ENCODE measurements at places on chromosomes 12 and 14.

GRCh38 chr14:93723001-93723400, 65.3 kb downstream of the PRIMA1 start:
- no peak for DNase-seq

GRCh38 chr14:102940729-102941362, 18.4 kb downstream of the AMN start:
- DNase-seq, result no peak

DNA sequence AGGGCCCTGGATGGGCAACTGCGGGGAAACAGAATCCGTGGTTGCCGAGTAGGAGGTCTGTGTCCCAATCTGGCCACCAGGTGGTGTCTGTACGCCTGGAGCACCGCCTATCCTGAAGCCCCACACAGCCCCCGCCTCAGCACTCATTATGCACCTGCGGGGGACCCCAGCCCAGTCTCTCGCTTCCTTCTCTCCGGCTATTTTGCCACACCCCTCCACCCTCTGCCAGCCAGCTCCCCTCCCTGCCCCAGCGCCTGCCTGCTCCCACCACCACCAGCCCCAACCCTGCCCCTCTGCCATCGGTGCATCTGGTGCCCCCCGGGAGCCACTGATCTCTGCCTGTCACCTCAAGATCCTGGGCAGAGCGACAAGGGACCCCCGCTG, 2.2 kb upstream of the NXPH4 start:
- peak; percentile 87 for DNase-seq

- DNase-seq, result no peak
Measured at GRCh38 chr12:131409211-131409610, 301.7 kb upstream of the SFSWAP start.

GRCh38 chr14:63642229-63642611, 549 bp upstream of the WDR89 start:
- DNase-seq, result peak; percentile 96

DNA sequence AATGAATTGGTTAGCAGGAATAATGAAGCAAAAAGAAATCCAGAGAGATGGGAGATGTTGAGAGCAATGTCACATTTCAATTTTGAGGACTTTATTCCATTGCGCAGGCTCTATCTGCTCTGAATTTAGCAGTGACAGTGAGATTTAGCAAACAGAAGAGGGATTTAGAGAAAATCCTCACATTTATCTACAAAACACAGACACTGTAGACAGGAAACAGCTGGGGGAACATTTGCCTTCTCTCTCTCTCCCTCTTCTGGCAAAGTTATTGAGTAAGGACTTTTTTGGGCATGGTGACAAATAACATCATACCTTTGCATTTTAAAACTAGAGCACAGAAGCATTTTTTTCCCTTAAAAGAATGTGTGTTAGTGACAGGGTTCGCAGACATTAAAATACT, at the start of gene IGF1:
Gene IGF1 (minus strand): TSS at position 158 of the 400 bp plus-strand sequence. CDS start 182 bp downstream, outside the sequence.
- DNase-seq, result no peak

DNA sequence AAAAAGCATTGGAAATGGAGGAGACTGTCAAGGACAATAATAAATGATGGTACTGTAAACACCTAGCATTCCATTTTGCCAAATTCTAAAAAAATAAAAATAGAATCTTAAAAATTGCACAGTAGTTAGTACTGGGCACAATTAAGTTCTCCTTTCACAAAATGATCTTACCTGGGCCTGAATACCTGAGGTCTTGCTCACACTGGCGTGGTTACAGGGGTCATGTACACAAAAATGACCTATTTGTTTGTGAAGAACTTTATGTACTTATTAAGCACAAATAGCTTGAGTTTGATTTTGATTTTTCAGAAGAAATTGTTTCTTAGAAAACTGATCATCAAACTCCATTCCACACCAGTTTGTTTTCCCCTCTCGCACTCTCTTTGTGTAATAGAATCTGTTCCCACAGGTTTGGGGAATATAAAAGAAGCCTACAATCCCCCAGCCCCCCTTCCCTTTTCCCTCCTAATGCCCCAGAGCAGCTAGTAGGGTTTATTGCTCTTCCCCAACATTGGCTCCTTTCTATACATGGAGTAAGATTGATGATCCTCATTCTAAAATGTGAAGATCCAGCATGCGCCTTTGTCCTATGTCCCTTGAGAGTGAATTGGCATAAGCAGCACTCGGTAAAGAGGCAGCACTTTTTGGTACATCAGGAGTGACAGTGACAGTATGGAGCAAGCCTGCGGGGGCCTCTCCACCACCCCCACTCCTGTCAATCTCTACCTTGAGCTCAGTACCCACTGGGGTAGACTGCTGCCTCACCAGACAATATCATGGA, 204.3 kb downstream of the ASCL1 start:
- no peak for DNase-seq

DNA sequence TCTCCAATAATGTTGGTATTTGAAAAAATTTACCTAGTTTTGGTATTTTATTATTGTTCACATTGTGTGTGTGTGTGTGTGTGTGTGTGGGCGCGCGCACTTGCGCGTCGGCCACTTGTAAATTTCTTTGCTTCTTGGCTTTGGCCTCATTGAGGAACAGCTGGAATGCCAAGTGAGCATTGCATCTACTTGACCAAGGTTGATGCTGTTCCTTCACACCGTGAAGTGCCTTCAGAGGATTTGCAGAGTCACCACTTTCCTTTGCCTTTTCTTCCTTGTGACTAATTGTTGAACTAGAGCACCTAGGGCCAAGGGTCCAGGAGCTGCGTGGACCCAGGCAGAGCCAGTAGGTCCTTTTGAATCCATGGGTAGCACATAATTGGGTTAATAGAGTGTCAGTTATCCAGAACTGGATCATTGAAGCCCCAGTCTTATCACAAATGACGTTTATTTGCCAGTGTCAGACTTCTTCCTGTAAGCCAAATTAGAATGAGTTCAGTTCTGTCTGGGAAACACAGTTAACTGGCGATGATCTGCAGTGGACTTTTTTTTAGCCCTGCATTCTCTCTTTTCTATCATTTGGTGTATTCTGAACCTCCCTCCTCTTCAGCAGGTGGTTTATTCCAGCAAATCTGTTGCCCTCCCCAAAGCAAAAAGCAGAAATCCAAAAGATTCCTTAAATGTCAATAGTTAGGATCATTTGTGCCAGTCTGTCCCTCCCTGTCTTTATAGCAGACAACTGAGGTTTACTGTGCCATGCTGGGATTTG, 2.6 kb downstream of the PPP2R5C start:
- no peak for DNase-seq

DNA sequence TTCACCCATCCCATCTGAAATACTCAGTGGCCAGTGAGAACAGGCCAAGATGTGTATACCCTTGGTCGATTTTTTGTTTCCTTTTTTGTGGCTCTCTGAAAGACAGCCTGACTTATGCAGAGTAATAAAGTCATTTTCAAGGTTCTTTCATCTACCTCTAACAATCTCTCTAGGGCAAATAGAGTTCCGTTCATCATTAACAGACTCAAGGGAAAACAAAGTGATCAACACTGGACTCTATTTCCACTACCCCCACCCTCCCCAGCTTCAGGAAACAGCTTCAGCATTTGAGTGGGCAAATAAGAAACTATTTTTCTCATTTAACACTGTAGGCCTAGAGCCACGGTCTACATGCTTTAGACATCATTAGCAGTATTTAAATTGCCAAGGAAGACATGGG, 15.9 kb downstream of the PRKAB1 start:
- DNase-seq, result no peak

- no peak for DNase-seq
Measured at GRCh38 chr12:3272958-3273357, 195.8 kb downstream of the TSPAN9 start.

- peak; percentile 27 for DNase-seq
Measured at GRCh38 chr14:22427771-22428231, 161.2 kb downstream of the DAD1 start.

DNA sequence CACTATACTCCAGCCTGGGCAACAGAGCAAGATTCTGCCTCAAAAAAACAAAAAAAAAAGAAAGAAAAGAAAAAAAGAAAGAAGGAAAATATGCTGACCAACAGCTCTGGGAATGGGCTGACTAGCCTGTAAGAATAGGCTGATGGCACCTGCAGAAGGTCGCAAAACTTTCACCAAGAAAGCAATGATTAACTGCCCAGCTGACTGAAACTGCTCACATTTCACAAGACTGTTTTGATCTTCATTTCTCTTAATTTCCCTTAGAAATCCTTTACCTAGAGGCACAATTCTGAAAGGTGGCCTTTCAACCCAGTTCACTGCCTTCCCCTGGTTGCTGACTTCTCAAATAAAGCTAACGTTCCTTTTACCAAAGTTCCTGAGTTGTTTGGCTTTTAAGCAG, 12.4 kb downstream of the BEST3 start:
- DNase-seq, result no peak

DNA sequence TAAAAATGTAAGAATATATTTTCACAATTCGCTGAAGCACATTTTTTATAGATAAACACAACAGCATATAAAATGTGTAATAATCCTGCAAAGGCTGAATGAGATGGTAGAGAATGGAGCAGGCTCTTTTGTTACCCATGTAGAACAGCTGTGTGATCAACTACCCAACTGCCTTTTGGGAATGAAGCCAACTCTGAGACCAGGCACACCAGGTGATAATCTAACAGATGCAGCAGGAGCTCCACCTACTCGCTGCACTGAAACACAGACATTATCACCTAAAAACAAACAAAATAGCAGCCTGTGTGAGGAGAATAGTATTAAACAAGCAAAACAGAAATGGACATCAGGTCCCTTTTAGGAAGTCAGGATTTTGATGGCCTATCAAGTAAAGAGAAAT, 183.3 kb downstream of the CCDC59 start:
- DNase-seq, result no peak

DNA sequence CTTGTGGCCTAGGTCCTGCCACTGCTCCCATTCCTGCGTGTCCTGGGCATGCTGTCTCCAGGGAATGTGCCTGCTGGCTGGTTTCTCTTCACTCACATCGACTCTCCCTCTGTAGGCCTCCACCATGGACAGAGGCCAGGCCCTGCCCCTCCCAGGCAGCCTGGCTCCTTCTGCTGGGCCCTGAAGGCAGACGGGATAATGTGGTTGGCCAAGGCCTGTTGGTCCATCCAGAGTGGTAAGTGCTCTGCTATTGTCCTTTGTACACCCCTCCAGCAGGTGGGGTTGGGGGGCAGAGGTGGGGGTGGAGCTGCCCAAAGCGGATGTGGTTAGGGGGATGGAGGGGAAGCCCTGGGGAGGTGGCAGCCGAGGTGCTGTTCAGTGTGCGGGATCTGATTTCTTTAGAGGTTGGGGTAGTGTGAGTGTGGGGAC, 9.5 kb upstream of the NR4A1 start:
- DNase-seq, result peak; percentile 77

- DNase-seq, result no peak
Measured at GRCh38 chr12:227286-227915, 13.4 kb upstream of the SLC6A12 start.

DNA sequence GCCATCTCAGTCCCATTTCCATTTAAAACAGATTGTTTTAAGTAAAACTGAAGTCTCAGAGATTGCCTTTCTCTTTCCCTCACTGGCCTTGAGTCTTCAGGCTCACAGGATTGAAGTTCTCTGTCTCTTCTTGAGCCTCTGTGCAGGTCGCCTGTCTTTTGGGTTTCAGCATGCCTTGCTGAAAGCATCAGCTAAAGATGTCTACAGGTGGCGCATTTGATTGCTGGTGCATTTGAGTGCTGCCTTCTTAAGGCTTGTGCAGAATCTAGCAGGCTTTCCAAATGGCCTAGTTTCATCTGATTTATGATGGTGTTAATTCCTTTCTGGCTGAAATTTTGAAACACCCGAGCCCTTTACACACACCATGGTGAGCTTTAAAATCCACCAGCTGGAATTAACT, 1062.2 kb upstream of the FBXO33 start:
- DNase-seq, result no peak

- no peak for DNase-seq
Measured at GRCh38 chr12:109459247-109459646, 17.9 kb downstream of the KCTD10 start.

DNA sequence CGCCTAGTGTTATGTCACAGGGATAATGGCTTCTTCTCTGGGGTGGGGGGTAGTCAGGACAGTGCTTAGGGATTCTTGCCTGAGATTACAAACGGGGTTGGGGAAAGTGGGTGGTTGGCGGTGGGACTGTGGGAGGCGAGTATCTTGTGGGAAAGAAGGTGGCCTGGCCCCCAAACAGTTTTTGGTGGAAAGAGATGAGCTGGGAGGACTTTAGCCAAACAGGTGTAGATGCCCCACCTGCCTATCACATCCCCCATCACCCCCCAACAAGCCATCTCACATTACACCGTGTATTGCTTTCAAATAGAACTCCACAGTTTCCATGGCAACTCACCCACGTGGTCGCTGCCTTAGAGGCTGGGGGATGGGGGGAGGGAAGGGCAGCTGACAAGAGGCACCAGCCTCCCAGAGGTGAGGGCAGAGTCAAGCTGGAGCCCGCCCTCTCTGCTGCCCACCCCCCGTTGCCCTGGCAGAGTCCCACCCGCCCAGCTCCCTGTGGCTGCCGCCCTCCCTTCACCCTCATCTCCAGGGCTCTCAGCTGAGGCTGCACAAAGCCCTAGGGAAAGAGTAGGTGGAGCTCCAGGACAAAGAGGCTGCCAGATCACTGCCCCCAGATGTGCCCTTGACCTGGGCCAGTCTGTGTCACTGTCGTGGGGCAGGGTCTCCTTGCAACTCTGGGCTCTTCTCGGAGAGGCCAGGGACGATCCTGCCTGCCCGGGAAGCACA, 98.3 kb downstream of the LRRC74A start:
- peak; percentile 66 for DNase-seq

DNA sequence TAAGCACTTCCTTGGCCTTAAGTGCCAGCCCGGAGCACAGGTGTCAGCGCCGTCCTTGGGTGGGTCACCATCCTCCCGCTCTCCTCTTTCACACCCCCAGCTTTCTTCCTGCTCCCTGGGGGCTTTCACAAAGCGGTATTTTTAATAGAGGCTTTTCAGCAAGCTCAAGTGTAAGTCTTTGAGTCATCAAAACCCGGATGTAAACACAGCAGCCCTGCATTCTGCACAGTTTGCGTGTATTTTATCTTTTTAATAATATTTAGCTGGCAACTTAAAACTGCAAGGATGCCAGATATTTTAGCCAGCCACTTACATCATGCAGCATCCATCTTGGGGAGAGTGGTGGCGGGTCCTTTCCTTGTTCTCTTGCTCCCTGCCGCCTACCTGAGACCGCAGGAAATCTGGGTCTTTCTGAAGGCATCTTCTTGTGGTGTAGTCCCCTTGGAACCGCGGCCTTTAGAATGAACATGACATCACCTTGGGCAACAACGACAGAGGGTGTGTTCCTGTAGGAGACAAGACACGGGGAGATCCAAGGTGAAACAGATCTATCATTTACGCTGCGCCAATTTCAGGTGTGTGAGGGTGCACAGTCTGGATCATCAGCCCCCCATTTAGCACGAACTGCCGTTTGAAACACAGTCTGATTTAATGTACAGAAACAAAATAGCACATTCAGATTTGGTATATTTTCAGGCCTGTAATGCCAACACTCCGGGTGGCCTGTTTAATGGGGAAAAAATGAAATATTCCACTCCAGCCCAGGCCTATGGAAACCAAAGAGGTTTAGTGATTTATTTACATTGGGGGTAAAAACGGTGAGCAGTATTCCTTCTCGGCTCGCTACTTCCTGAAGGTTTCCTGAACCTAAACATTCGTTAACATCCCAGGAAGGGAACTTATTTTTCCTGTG, 12.5 kb upstream of the IRF2BPL start:
- no peak for DNase-seq

- DNase-seq, result no peak
Measured at GRCh38 chr14:101508948-101509729, 52.2 kb upstream of the DIO3 start.

- no peak for DNase-seq
Measured at GRCh38 chr14:100074431-100075100, 9.3 kb downstream of the EVL start.
